ENCODE measurements at places on chromosomes 5 and 9.

DNA sequence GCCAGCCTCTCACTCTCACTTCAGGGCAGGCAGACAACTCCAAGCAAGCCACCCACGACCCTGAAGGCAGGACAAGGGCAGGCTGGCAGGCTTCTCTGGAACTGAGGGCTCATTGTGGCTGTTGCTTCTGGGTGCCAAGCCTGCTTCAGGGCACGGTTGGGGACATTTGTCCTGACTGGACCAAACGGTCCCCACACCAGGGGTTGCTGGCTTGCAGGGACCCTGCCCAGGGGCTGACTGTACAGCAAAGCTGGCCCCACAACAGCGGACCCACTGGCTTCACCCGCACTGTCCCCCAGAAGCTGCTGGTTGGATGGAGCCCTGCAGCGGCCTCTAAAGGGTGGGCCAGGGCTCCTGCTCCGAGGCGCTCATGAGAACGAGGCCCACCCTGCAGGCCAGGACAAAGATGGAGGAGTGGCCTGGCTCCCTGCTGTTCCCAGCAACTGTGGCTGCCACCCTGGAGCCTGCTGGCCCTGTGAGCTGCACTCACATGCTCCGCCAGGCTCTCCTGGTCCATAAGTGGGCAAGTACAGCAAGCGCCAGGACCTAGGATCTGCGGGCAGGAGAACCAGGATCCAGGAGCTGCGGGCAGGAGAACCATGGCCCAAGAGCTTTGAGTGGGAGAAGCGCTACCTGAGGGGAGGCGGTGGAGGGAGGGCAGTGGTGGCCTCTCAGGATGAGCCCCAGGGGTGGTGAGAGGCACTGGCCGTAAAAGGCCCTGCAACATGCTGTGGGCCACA lies 34.4 kb upstream of the NSMF start:
- DNase-seq: no peak

GRCh38 chr5:107580889-107581820 lies 89.6 kb downstream of the EFNA5 start:
- DNase-seq: no peak

GRCh38 chr5:32508806-32509805 lies 64.6 kb upstream of the ZFR start:
- DNase-seq: no peak

- DNase-seq: no peak
Observed at GRCh38 chr5:1788828-1789227, 10.8 kb downstream of the MRPL36 start.

GRCh38 chr5:172906436-172906835 lies 52.8 kb upstream of the RPL26L1 start:
- DNase-seq: no peak

GRCh38 chr5:71778678-71779276 lies 59.7 kb downstream of the CARTPT start:
- no peak for DNase-seq

GRCh38 chr5:116518423-116518822 lies 56.2 kb downstream of the SEMA6A start:
- no peak for DNase-seq

DNA sequence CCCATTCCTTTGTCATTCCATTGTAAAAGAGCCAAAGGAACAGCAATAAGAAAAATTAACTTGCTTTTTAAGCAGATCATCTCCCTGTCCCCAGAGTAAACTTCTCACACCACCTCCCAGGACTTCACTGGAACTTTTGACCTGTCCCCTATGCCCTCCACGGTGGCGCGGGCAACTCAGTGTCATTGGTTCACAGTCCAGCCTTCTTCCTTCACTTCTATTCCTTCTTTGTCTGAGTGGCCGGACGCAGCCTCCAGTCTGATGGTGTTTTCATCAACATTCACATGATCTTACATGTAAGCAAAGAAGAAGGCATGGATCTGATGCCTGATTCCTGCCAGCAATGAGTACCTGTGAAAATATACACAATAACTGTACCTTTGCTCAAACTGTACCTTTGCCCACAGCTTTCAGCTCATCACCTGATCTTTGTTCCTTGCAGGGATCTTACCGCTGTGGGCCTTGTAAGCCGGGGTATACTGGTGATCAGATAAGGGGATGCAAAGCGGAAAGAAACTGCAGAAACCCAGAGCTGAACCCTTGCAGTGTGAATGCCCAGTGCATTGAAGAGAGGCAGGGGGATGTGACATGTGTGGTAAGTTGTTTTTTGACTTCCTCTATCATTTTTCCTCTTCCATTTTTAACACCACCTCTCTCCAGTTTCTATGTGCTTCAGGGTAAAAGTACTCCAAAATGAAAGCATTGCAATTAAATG lies 32.5 kb downstream of the THBS4 start:
- DNase-seq: no peak
